ENCODE measurements at places on chromosomes 3 and 15.

DNA sequence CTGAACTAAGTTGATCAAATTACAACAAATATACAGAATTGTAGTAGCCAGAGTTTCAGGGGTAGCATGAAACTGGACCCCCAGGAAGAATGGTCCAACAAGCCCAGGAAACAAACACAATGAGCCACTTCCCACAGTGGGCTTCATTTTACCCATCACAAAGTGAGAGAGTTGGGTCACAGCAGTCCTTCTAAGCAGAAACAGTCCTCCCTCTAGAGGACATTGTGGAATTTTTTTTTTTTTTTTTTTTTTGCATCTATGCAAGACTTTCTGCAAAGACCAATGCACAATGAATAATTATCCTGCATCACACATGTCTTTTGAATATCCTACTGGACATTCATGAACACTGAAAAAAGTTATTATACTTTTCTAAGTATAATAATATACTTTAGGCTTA lies 73.8 kb upstream of the ATP13A5 start:
- no peak for DNase-seq

DNA sequence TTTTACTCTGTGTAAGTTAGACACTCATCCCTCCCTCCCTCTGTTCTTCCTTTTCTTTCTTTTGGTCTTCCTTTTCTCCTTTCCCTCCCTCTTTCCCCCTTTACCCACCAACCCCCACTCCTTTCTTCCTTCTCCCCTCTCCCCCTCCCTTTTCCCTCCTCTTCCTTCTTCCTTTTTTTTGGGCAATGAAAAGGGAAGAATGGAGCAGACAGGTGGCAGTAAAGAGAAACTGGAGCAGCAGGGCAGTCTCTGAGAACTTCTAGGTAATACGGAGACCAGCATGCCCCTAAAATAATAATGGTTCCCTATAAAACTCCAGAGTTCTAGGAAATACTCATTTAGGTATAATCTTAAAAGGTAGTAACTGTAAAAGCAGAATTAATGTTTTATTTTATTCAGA lies 11.4 kb upstream of the GPR171 start:
- DNase-seq, result no peak

GRCh38 chr3:52983336-52983807 lies 62.5 kb downstream of the SFMBT1 start:
- DNase-seq, result peak; percentile 74

DNA sequence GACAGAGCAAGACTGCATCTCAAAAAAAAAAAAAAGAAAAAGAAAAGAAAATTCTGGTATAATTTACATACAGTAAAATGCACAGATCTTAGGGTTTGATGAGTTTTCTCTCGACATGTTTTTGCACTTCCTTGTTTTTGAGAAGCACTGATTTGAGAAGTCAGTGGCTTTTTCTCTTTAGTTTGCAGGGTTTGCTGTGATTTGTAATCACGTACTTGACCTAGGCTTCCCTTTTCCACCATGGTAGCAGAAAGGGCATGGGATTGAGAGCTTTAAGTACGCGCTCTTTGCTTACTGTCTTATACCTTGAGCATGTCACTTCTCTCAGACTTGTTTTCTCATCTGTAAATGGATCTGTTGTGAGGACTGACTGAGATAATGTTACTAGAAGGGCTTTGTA lies 4.1 kb downstream of the VHL start:
- DNase-seq, result no peak

DNA sequence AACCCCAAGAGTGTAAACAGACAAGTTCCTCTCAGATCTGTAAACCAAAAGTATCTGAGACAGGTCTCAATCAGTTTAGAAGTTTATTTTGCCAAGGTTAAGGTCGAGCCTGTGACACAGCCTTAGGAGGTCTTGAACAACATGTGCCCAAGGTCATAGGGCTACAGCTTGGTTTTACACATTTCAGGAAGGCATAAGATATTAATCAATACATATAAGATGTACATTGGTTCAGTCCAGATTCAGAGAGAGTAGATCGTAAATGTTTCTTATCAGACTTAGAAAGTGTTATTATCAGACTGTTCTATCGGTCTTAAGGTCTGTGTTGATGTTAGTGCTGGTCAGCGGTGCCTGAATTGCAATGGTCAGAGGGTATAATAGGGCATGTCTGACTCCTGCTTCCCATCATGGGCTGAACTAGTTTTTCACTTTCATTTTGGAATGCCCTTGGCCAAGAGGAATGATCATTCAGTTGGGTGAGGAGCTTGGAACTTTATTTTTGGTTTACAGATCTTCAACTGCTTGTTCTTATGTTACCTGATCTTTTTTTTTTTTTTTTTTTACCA lies 27.0 kb upstream of the MFGE8 start:
- DNase-seq, result no peak

GRCh38 chr3:87771337-87772192 lies 287.2 kb downstream of the CGGBP1 start:
- no peak for DNase-seq

- DNase-seq, result no peak
These were observed 251.5 kb upstream of the CBLB start for GRCh38 chr3:106120356-106120755.

- DNase-seq, result no peak
These were observed 159.3 kb upstream of the GAP43 start for GRCh38 chr3:115464036-115464435.

GRCh38 chr3:107426223-107426622 lies 49.0 kb downstream of the CCDC54 start:
- DNase-seq, result no peak

- DNase-seq, result no peak
These were observed 154.6 kb downstream of the EEFSEC start for GRCh38 chr3:128307781-128308469.

GRCh38 chr3:61776390-61776789 lies 215.0 kb downstream of the PTPRG start:
- DNase-seq, result no peak

- DNase-seq, result no peak
These were observed 189.0 kb downstream of the MBNL1 start for GRCh38 chr3:152457500-152458375.

- no peak for DNase-seq
These were observed 118.0 kb downstream of the TNIK start for GRCh38 chr3:171342200-171342599.

GRCh38 chr3:191068946-191069813 lies 129.9 kb upstream of the OSTN start:
- DNase-seq, result no peak

DNA sequence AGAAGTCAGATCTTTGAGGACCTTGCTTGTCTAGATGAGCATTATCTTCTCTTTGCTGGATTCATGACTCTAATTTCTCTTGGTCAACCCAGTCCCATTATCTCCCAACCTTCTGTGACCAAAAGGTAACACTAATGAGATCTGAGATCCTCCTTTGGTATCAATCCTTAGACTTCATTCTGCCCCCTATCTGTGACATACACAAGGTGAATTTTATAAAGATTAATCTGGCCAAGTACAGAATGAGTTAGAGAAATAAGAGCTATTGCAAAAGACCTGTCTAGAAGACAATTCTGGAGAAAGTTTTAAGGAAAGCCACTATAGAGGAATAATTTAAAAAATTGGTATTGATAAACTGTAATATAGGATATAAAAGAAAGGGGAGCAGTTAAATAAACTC lies 113.8 kb upstream of the KCNMB2 start:
- DNase-seq, result no peak

GRCh38 chr3:12428126-12428525 lies 56.2 kb upstream of the TSEN2 start:
- no peak for DNase-seq

GRCh38 chr3:129001101-129001805 lies at the start of gene EFCC1:
Gene EFCC1 (plus strand): TSS chr3:129001304. CDS start chr3:129001629, 325 bp downstream.
- DNase-seq, result no peak

GRCh38 chr3:139937674-139938279 lies 2.8 kb downstream of the CLSTN2 start:
- DNase-seq, result peak; percentile 5

- DNase-seq, result no peak
These were observed 6.7 kb downstream of the BCL2L10 start for GRCh38 chr15:52105846-52106245.

DNA sequence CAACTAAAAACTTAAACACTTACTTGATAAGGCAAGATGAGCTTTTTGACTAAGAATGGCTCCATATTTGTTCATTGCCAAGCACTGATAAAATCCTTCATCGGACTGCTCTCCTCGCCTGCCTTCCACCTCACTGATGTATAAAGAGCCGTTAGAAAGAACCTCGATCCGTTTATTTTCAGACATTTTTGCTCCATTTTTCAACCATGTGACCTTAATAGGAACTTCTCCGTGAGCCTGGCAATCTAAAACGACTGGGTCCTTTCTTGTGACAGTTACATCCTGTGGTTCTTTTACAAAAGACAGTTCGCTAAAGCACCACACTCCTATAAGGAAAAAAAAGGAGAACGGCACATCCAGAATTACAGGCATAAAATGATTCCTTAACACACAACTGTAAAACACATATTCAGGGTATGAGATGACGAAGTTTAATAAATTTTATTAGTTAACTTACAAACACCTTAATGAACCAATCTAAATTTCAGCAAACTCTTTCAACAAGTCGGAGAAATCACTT lies 2.5 kb downstream of the PRTG start:
- DNase-seq, result no peak

- DNase-seq, result no peak
These were observed 42.7 kb downstream of the CADPS start for GRCh38 chr3:62832553-62832952.

- DNase-seq, result peak; percentile 80
These were observed 353 bp downstream of the ATG3 start for GRCh38 chr3:112561484-112561733.

DNA sequence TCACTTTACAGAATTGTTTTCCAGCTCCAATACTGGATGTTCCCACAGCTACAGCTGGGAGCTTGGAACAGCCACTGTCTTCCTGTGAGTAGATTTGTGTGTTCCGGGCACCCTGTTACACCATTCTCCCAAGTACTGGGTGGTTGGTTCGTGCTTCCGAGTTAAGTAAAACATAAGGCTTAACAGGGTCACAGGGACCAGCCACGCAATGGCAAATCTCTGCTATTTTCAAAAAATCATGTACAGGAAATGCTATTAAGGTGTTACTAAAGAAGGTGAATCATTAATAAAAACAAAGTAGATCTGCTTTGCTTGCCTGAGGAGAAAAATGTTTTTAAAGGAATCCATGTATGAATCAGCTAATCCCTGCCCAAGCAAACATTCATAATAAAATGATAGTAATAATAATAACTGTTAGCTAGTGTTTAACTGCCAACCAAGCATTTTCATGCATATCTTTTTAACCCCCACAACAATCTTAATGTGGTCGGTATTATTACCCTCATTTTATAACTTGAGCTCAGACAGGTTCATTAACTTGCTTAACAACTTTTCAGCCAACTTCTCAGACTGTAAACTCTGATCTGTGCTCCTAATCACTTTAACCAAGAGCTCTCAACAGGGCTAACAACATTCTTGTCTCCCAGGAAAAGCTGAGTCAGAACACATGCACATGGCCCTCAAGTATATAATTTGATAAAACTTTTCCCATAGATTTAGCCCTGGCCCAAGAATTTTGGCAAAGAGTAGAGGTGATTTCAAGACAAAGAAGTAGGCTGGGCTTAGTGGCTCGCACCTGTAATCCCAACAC lies 2.7 kb upstream of the C2CD4A start:
- no peak for DNase-seq

DNA sequence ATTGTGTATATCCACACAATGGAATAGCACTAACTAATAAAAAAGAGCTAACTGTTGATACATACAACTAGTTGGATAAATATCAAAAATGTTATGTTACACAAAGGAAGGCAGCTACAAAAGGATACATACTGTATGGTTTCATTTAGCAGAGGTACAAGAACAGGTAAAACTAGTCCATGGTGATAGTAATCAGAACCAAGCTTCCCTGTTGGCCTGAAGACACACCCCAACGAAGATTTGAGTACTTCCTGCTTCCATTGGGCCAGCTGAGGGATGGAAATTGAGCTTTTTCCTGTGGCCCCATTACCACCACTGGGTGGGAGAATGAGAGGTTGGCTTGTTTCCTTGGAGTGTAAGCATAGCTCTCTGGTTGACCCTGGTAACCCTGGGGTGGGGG lies 117.3 kb upstream of the CADPS start:
- no peak for DNase-seq

- DNase-seq, result no peak
These were observed 277.2 kb downstream of the TBL1XR1 start for GRCh38 chr3:176919836-176920765.

GRCh38 chr3:155646128-155646527 lies 98.7 kb downstream of the PLCH1 start:
- DNase-seq, result no peak

Measured in KG1 (cell line).